Fibroblast of skin of abdomen (primary cell): ENCODE measurements at places on chromosomes 6 and 20.

- no peak for DNase-seq
These were observed 73.1 kb downstream of the PHACTR2 start for GRCh38 chr6:143750877-143751276.

- DNase-seq = no peak
These were observed 509.9 kb upstream of the POU3F2 start for GRCh38 chr6:98324446-98324845.

DNA sequence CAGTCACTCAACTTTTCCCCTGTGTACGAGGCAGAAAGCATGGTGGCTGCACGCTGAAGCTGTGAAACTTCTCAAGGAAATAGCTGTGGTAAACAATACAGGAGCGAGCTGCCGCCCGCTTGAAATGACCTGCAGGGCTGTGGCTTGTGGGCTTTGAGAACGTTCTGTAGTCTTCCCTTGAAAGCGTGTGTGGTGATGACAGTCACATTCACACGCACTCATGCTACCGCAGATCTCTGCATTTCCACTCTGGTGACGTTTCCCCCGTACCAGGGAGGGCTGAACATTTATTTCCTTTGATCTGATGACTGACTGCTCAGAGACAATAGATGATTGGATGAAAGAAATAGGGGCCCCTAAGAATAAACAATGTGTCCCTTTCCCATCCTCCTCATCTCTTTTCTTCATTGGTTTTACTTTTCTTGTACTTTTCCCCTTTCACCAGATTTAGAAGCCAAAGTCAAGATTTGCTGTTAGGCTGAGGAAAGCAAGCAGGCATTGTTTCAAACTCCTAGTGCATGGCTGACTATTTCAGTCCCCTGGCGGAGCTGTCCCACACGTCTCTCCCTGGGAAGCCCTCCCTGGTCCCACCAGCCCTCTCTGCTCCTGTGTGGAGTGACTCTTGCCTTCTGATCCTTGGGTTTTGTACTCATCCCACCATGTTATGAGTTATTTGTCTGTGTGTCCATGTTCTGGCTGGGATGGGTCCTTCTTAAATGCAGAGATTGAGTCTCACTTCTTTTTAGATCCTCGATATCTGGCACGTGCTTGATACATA lies 3.9 kb downstream of the SYTL3 start:
- peak; percentile 36 for DNase-seq

DNA sequence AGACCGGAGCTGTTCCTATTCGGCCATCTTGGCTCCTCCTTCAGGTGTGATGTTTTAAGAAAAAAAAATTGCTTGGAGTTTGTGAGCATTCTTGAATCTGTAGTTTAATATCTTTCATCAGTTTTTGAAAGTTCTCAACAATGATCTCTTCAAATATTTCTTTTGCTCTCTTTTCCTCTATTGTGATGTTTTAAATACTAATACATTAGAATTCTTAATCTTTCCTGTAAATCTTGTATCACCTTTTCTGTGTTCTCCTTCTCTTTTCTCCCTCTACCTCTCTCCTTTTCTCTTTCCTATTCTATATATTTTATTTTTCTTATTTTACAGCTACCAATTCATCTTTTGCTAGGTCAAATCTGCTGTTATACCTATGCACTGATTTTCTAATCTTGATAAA lies 212.3 kb downstream of the RPS12 start:
- no peak for DNase-seq

DNA sequence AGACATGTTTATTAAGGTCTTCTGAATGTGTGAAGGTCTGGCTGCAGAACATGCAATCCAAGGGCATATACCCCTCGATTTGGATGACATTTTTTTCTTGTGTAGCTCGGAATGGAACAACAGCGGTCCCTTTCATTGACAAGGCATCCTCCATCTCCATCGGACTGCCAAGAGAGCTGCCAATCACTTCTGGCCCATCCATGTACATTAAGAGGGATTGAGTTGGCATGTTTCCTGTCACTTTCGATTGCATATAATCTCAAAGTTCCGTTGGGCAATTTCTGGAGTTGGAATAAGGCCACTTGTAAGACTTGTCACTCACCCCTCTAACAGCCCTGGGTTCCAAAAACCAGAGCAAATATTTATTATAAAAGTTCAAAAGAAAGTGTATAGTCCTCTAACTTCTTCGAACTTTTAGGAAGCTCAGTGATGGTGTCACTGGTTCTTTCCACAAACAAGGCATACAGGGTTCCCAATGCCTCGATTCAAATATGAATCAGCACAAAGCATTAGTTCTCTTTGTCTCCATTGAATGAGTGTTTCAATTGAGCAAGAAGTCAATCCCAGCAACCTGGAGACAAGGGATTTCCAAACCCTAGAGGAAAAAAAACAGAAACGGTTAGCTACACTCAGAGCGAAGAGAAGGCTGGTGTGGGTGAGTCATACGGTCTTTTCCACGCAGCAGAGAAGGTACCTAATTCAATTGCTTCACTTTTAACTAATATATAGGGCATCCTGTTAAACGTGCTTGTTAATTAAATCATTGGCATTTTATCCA lies 10.9 kb downstream of the ZNF217 start:
- peak; percentile 88 for DNase-seq

DNA sequence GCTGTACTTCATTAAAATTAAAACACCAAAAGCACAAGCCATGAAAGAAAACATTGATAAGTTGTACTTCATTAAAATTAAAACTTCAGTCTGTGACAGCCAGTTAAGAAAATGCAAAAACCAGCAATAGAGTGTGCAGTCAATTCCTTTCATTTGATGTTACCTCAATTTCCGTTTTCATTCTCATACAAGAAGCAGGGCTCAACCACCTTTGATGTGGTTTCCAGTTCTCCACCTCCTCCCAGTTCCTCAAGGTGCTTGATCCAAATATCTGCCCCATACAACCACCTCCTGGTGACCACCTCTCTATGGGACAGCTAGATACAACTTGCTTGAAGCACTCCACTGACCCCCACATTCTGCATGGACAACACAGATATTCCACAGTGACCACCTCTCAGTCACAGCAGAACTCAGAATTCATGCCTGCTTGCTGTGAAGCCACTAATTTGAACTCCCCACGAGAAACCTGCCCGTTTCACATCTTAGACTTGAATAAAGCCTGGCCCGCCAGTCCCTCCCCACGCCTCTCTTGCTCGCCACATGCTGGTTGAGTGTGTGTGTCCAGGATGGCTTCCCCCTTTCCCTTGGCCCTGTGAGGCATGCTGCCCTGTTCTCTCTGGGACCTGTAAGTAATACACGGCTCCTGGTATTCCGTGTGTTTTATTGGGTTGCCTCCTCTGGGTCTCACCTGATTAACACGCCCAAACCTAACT lies 66.1 kb downstream of the FAM50B start:
- no peak for DNase-seq

GRCh38 chr6:138724015-138724414 lies 49.6 kb upstream of the CCDC28A start:
- peak; percentile 13 for DNase-seq

- DNase-seq = peak; percentile 56
These were observed 19.6 kb downstream of the TTPAL start for GRCh38 chr20:44495257-44495656.

GRCh38 chr6:41758641-41759035 lies 11.4 kb upstream of the PGC start:
- no peak for DNase-seq

- DNase-seq = no peak
These were observed 21.6 kb downstream of the KIF16B start for GRCh38 chr20:16551607-16552006.

DNA sequence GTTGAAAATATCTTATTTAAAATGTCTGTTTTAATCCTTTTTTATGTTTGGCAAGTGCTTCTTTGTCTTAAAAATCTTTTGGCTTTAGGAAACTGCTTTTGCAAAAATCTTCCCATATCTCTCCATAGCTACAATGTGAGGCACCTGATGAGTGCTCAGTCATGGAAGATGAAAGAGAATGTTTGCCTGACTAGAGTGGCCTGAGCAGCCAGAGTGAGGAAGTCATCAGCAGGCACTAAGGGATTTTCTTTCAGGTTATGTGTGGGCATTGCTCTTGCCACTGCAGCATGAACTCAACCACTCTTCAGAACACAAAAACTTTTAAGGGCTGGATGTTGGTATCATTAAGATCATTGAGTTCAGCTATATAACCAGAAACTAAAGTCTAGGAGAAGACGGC lies 47.9 kb downstream of the AKIRIN2 start:
- no peak for DNase-seq

DNA sequence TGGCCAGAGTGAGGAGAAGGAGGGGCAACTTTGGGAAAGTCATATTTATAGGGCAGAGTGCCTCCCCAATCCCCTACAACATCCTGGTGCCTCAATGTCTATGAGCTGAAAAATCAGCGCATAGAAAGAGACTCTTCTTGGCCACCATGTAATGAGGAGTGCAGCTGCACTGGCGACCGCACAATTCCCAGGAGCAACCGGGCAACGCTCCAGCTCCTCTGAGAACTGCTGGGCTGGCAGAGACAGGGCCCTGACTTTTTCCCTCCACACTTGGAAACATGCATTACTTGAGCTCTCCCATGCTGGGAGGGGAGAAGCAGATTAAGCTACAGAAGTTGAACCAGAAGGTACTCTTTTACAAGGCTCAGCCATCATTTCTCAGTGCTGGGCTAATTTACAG lies 31.4 kb upstream of the MARCKS start:
- DNase-seq = peak; percentile 88

- DNase-seq = peak; percentile 39
These were observed 68.5 kb upstream of the FOXO3 start for GRCh38 chr6:108492131-108492766.

DNA sequence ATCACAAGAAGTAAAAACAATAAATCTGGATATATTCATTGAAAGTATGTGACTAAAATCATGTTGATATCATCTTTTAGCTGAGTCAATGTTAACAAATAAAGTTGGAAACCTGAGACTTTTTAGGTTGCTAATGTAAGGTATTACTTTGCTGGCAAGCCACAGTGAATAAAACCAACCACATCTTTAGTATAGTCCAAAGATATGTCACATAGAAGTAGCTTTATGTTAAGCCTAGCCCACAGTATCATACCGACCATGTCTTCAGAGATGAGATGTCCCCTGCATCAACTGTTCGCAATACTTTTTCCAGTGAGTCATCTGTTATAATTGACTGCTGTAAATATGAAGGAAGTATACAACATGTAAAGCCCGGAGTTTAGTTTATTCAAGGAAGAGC lies 107.6 kb upstream of the MCHR2 start:
- DNase-seq = peak; percentile 68

DNA sequence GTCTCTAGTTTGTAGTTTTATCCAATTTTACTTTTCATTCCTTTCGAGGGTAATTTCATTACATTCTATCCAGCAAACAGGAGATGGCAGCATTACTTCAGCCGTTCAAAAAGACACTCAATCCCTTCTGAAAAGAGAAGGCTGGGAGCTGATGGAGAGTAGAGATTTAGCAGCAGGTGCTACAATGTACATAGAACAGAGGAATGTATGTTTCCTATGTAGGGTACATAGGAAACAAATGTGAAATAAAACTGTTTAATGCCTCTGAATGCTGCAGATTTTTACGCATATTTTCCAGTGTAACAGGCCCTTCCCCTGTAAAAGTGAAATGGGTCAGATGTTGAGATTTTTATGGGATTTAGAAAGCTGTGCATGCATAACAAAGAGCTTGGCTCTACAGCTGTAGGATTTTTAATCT lies 16.0 kb downstream of the RPS12 start:
- DNase-seq = peak; percentile 38

DNA sequence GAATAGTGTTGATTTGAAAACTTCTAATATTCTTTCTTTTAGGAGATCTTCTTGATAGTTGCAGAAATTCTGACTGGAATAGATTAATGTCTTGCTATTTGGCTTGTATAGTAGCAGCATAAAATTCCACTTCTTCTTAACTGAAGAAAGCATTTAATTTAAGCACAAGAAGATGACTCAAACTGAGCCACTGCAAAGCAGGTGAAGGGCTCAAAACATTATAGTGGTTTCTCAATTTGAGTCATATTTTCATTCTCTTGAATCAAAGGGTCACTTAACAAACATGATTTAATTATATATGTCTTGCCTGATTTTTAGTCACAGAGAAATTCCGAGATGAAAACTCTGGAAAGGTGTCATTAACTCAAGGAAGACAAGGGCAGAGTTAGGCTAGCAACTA lies 239.3 kb downstream of the ZNF217 start:
- DNase-seq = no peak

- DNase-seq = no peak
These were observed 226.1 kb upstream of the RREB1 start for GRCh38 chr6:6881438-6882225.

DNA sequence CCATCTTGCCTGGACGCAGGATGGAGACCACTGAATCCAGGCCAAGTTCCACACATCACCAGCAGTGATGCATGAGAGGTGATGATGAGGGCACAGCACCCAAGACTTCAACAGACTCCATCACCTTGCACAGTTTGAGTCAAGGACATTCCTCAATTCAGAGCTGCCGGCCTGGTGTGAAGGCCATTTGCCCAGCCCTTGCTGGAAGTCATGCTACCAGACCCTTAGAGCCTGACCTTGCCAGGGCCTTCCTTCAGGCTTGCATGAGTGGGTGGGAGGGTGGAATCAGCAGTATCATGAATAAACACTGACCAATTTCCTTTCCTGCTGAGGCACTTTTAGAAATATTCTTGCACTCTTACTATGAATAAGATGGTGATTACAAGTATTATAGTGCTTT lies 130.2 kb upstream of the SSTR4 start:
- DNase-seq = no peak

DNA sequence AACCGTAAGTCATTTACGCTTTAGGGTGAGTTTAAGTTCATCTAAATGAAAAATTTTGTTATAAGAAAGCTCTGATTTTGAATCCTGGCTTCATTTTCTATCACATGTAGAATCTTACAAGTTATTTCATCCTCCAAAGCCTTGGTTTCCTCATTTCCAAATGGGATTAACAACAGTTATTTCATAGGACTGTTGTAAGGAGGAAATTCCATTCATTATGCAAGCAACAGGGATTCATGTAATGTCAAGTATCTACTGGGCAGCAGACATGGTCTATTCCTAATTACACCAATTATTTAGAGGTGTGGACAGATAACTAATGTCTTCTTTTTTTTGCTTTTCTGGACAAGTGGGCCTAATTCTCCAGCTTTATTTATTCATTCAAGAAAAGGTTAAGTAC lies 154.0 kb downstream of the PDSS2 start:
- DNase-seq = peak; percentile 32

DNA sequence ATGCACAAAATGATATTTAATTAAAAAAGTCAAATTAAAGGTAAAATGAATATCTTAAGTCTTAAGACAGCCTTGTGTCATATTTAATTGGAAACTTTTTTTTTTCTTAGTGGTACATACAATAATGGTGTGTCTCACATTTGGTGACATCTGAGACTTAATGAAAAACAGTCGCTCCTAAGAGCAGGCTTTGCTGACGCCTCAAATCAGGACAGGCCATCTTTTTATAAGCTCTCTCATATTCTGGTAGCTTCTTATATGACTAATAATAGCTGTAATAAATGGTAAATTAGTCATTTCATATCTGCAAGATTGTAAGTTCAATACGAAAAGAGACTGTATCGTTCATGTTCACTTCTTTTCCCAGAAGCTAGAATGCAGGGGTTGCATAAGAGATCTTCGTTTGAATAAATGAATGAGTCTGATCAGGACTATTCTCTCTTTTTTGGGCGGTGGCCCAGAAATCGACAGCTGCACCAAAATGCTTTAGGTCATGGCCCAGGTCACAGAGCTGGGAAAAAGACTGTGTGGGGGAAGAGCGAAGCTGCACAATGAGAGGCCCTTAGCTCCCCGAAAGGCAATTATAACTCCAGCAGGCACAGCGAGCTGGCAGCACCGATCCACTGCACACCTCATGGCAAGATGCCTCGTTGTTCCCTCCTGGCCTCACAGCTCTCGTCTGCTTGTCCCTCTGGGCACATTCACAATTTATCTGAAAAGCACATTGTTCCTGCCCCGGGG lies 69.4 kb downstream of the NRN1 start:
- DNase-seq = peak; percentile 44
